ENCODE measurements at places on chromosomes 4 and X.

GRCh38 chr4:152515678-152516077 is 20.2 kb downstream of the FBXW7 start:
- DNase-seq = peak; percentile 6

DNA sequence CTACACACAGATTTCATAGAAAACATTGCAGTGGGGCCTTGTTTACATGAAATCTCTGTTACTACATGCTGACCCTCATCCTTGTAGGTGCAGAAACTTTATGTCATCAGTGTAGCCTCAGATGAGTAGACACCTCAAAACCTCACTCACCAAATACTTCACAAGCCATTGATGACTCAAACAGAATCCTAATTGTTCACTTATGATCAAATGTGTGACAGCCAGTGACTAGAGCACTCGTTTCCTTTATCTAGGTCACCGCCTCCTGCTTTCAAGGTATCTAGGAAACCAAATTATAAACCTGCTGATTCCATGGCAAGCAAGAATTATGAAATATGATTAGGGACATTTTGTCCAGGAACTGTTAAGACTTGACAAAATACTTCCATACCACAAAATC is 255.8 kb upstream of the GPRIN3 start:
- DNase-seq = no peak

- DNase-seq = no peak
Measured at GRCh38 chr4:40937140-40937725, 187.5 kb downstream of the NSUN7 start.

DNA sequence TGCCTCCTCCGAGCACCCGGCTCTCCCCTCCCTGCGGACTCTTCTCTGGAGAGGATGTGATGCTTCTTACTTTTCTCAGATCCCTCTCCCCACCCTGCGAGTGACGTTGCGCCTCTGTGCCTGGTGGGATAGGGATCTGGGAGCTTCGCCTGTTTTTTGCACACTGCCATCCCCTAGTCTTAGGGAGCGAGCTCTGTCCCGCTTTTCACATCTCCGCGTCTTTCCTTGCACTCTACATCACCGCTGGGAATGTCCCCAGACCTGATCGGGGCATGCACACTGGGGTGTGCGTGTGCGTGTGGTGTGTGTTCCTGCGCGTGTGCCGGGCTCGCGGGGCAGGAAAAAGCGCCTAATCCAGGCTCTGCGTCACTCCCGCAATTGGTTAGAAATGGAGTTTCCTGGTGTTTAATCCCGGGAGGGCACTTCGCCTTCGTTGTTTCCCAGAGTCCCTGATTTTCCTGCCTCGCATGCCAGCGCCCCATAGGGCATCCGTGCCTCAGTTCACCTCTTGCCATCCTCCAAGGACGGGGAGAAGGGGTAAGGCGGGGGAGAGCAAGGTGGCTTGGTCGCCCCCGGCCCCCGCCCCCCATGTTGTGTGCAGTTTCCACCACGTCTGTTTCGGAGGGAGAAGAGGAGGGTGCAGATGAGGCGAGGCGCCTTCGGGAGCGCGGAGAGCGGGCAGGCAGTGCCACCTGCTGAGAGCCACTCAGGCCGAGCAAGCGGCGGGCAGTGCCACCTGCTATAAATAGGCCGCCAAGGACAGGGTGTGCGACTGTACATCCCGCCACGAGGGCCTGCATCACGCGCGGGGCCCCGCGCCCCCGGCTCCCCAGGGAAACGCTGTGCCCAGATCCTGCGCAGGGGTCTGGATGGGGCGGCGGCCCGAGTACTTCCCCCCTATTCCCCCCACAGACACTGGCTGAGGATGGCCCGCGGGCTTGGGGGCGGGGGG is 759 bp upstream of the TBC1D1 start:
- peak; percentile 45 for DNase-seq

DNA sequence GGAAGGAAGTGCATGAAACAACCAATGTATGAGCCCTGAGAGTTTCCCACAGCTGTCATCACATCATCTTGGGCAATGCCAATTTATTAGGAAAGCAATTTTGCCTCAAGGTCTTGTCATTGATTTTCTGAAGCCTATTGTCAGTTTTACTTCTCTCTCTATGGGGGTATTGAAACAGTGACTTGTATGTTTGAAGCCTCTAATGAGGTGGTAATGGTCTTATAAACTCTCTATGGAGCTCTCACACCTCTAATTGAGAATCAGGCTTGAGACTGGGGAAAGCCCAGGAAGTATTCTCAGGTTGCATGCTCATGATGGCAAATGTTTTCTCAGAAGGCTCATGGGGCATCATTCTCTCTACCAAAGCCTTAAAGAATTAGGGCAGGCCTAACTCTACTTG is 308.2 kb upstream of the EMCN start:
- DNase-seq = no peak

DNA sequence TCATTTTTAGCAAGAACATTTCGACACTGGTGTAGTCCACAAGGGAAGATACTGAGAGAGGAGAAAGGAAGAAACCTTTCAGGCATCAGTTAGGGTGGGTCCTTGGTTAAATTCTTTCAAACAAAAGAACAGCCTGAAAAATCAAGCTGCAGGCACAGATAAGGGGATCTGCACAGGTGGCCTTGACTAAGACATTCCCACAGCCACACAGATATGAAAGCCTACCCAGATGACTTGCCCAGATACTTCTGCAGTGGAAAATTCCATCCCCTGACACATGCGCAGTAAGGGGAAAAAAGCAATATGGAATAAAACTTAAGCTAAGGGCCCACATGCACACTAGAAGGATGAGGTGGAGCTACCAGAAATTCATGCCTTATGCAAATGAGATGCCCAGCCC is 8.9 kb upstream of the TMEM165 start:
- no peak for DNase-seq

- DNase-seq = no peak
Measured at GRCh38 chrX:5842601-5843000, 386.1 kb downstream of the NLGN4X start.

GRCh38 chrX:10988653-10989052 is 122.5 kb upstream of the HCCS start:
- no peak for DNase-seq

DNA sequence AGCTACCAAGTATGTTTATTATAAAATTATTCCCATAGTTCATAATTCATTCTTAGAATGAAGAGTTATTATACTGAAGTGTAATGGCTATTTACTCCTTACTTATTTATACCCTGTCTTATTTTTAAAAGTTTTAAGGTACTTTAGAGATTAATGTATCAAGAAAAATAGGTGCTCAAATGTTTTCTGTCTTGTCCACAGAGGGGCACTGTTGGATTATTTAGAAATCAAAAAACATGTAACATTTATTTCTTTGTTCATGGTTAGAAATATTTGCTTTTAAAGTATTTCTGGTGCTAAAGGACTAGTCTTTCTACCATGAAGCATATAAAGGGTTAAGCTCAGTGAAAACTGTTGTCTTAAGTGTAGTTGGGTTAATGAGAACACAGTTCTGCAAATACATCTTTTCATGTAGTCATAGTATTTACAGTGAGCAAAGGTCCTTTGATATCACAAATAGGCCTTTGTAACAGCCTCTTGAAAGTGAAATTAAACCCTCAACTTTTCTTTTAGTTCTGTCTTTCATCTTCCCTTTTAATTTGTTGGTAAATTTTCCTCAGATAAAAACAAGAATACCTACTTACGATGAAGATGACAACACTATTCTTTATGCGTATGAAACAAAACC is 7.7 kb downstream of the SCML1 start:
- DNase-seq = peak; percentile 7

DNA sequence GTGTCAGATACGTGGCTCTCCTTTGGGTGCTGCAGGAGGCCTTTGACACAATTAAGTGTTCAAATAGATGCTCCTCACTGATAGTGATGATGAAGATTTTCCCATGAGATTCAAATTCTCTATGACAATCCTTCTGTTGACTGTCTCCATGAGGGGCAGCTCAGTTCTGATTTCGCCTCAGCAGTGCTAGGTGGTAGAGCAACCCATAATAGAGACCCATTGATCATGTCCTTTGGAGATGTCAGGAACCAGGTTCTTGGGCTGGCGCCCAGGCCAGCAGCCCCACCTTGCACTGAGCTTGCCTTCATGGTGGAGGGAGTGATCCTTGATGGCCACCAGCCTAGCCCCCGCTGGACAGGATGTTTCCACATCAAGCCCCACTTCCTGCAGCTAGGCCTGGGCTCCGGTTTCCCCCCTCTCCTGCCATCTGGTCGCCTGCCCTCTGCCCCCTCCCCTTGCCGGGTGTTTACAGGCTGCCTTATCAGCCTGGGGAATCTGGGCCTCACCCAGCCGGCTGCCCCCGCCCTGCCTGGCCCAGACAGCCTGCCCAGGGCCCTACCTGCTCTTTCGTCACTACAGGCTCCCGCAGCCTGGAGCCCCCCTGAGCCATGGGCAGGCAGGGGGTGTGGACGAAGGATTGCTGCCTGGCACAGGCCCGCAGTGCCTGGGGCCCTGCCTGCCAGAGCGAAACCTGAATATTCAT is 12.6 kb downstream of the ELF4 start:
- DNase-seq = peak; percentile 36

DNA sequence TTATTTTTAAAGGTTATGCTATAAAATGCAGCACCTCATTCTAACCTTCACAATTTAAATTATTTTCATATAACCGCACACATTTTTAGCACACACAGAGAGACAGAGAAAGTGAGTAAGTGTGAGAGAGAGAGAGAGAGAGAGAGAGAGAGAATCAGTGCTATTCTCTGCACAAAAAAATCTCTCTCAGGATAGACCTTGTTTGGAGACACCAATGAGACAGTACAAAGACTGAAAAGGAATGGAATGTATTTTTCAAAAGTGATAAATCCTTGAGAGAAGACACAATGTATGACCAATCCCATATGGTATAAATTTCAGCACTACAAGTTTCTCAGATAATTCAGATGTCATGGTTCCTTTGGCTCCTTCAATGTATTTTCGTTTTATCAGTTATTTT is 132.1 kb upstream of the PCDH18 start:
- no peak for DNase-seq

- no peak for DNase-seq
Measured at GRCh38 chrX:153768311-153769157, 4.5 kb downstream of the PLXNB3 start.

- DNase-seq = no peak
Measured at GRCh38 chr4:7941111-7941964, 1.7 kb upstream of the AFAP1 start.

GRCh38 chr4:113747949-113748348 is 13.6 kb downstream of the CAMK2D start:
- no peak for DNase-seq

DNA sequence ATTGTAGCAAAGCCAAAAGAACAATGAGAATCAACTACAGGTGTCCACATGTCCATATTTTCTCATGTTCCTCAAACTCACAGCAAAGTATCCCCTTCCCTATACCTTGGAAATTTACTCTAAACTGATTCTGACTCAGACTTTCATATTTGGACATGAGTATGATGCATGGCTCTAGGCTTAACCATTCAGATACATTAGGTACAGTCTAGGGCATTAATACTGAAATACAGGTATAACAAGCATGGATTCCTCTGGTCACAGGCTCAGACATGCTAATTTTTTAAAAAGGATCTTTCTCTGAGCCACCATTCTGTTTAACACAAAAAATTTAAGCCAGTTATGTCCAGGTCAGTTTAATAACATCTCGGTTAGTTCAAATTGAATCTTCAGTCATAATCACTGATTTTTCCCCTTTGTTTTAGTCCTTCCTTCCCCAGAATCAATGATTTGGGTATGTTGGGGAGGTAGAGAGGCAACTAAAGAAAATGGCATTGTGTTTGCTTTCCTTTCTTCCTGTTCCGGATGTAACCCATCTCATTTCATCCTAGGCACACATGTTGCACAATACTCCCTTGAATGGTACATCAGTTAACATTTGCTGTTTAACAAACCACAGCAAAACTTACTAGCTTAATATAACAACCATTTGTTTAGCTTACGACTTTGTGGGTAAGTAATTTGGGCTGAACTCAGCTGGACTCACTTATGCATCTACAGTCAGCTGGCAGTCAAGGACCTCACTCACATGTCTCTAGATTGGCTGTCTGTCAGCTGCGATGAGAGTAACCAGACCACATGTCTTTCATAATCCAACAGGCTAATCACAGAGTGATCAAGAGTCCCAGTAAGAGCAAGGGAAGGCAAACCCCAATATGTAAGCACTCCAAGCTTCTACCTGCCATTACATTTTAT is 75.3 kb upstream of the GRIA3 start:
- no peak for DNase-seq

DNA sequence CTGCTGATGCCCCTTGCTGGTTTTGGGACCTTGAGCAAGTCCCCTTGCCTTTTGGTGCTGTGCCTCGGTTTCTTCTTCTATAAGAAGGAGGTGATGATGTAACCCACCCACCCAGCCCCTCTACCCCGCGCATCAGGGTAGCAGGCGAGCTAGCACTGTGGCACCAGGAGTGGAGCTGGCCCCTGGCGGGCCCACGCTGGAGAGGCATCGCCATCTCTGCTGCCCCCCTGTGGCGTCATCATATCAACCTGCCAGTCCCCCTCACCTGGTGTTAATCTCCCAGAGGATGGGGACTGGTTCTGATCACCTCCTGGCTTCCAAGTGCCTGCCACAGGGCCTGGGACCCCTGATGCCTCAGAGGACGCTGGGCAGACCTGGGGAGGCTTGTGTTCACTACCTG is 6.3 kb upstream of the SORCS2 start:
- no peak for DNase-seq

DNA sequence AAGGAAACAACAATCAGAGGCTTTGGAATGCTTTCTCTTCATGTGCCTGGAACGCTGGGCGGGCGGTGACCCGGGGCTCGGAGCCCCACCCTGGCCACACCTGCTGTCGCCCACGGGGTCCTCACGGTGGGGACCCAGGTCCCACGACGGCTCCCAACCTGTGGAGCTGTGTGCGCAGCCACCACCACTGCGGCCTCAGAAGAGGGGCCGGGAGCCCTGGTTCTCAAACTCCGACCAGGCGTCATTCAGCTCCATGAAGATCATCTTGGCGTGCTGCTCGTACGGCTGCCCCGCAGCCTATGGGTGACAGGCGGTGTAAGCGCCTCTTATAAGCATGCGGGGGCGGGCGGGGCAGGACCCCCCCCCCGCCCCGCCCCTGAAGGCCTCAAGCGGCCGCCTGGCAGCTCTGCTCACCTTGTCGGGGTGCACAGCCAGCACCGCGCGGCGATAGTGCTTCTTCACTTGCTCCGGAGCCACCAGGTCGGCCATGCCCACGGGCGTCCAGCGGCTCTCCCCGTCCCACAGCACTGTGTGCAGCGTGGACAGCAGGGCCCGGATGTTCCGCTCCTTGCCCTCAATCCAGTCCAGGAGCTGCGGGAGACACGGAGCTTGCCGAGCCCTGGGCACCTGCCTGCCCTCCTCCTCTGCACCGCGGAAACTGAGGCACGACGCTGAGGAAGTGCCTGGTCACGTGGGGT is 23.7 kb upstream of the CPLX1 start:
- DNase-seq = no peak
